Dermis blood vessel endothelial cell (primary cell): ENCODE measurements at places on chromosomes 5 and 9. TPM values are rescaled to one million over a fixed set of nuclear protein-coding genes. Genes with fewer than 3 reads are reported as not detected.

The JAKMIP2 gene
- total RNA-seq: not detected in 2 replicates

The LHX3 gene
- not detected in 2 replicates for total RNA-seq

The POU4F3 gene
- total RNA-seq: 0.05 TPM in 1 of 2 replicates, not detected in the other

The TXNDC8 gene
- not detected in 2 replicates for total RNA-seq

The COL15A1 gene
- total RNA-seq: 0.42 and 31.5 TPM in 2 replicates

The DOCK8 gene
- total RNA-seq: 4.4 and 6.8 TPM in 2 replicates

The CAMK4 gene
- total RNA-seq: under 0.01 and 0.28 TPM in 2 replicates

The AK8 gene
- total RNA-seq: 0.09 TPM in 1 of 2 replicates, not detected in the other

The CAMK2A gene
- not detected in 2 replicates for total RNA-seq

The SUSD3 gene
- not detected in 2 replicates for total RNA-seq

The C1QTNF3 gene
- under 0.01 and 0.51 TPM in 2 replicates for total RNA-seq

The MRNIP gene
- 8.2 and 11.9 TPM in 2 replicates for total RNA-seq

The AQP7 gene
- not detected in 2 replicates for total RNA-seq

The NDST1 gene
- total RNA-seq: 68.1 and 99.5 TPM in 2 replicates

The AIF1L gene
- 15.3 and 26.4 TPM in 2 replicates for total RNA-seq

The TMEM250 gene
- total RNA-seq: 59.7 and 73.7 TPM in 2 replicates

The SPINK4 gene
- not detected in 2 replicates for total RNA-seq

The MCCC2 gene
- total RNA-seq: 29.3 and 41.2 TPM in 2 replicates

The PTGES gene
- 0.47 and 0.51 TPM in 2 replicates for total RNA-seq
